Breast epithelium (tissue), 4 donors: ENCODE measurements at places on chromosomes 4 and X. TPM values are rescaled to one million over a fixed set of nuclear protein-coding genes. Genes with fewer than 3 reads are reported as not detected.

- DNase-seq = no peak
Observed at GRCh38 chrX:1076871-1077651, 135.4 kb downstream of the CRLF2 start.

JADE1 gene
- total RNA-seq = 86.7 TPM

DDX60 gene
- 11.0 TPM for total RNA-seq

CSAG2 gene
- not detected for total RNA-seq
